Mucosa of gallbladder (tissue), 1 donor: ENCODE measurements at places on chromosomes 1 and 21. TPM values are rescaled to one million over a fixed set of nuclear protein-coding genes. Genes with fewer than 3 reads are reported as not detected.

AIRE gene
- 0.17 TPM for total RNA-seq

DNA sequence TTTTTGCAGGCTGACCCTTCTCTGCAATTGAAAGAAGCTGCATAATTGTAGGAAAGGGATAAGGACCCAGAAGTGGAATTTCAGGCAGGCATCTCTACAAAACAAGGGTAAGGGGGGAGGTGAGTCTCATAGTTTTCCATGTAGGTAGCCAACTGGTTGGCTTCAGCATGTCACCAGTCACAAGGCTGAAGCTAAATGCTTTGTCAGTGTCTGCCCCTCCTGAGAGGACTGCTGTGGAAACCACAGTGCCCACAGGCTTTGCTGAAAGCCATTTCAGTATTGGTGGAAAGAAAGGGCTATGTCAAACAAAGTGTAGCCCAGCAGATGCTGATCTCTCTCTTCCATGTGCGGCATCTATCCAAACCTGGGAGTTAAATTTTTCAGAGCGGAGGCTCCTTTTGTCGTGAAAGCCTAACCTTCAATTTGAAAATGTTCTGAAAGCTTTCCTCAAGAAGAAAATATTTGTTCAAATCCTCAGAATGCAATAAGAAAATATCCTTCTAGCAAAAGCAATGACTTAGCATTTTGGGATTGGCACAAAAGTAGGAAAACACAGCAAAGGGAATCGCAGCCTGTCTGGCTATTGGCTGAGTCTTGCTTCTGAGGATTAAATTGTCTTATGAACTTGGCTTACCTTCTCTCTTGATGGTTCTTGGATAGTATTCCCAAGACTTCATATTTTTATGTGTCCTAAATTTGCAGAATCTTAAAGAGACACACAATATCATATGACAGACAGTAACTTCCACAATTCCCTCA lies 591.7 kb downstream of the PLPP3 start:
- no peak for DNase-seq

GRCh38 chr1:99608058-99608457 lies 37.9 kb upstream of the PALMD start:
- DNase-seq = no peak

DNA sequence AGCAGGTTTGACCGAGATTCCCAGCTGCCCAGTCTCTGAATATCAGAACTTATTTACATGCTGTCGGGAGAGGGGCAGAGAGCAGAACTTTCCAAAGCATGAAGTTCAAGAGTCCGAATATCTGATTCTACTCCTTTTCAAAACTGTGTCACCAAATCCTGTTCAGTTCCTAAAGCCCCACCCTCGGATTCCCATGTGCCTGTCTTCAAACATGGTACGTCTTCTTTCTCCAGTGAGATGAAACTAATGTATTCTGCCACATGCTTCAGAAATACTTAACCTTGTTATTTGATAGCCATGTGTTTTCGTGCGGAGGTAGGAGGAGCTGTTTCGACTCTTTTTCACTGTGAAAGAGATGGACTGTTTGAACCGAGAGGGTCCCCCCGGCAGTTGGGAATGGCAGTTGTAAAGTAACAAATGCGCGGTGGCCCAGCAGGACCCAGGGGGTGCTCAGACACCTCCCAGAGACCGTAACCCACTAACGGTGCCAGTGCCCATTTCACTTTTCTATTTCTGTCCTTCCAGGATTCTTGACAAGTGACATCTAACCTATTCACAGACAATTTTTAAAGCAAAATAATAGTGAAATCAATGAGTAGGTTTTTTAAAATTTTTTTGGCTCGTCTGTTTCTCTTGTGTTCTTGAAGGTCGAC lies 67.2 kb downstream of the ZBTB18 start:
- DNase-seq = no peak

DNA sequence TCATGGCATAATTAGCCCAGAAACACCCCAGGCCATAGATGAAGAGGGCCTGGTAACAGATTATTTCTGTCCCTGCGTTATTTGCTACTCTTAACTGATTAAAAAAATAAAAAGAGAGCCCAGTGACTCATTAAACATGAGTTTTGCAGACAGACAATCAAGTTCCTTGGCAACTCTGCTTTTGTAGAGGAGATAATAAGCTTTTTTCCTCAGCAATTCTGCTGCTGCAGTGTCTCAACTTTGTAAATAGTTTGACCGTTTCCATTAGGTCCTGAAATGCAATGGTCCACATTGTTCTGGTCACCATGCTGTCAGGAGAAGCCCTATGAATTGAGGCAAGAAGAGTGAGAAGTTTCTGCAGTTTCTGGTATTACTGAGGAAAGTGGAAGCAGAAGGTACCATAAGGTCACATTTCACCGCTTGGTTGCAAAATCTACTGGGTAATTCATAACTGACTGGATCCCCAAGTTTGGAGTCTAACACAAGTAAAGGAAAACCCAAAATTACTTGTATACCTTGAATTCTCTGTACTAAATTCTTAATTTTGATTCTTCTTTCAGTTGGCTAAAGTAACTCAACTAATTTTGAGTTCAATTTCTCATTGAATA lies 139.5 kb downstream of the ZZZ3 start:
- no peak for DNase-seq
